ENCODE measurements at places on chromosomes 11 and 22.

DNA sequence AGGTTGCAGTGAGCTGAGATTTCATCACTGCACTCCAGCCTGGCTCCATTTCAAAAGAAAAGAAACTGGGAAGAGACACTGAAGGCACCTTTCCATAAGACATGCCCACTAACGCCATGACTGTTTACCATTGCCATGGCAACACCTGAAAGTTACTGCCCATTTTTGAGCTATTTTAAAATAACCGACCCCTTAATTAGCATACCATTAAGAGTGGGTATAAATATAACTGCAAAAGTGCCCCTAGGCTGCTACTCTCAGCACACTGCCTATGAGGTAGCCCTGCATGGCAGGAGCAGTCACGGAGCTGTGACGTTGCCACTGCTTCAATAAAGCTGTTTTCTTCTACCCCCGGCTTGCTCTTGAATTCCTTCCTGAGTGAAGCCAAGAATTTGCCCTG is 9.9 kb upstream of the RNASEH2C start:
- no peak for DNase-seq

DNA sequence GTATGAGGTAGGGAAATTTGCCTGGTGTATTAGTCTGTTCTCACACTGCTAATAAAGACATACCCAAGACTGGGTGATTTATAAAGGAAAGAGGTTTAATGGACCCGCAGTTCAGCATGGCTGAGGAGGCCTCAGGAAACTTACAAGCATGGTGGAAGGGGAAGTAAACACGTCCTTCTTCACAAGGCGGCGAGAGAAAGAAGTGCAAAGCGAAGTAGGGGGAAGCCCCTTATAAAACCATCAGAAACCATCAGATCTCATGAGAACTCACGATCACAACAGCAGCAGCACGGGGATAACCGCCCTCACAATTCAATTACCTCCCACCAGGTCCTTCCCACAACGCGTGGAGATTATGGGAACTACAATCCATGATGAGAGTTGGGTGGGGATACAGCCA is 12.0 kb upstream of the RFPL2 start:
- DNase-seq: no peak

GRCh38 chr11:71556018-71556417 is 7.8 kb downstream of the KRTAP5-9 start:
- no peak for DNase-seq

GRCh38 chr11:112778091-112778876 is 182.9 kb upstream of the NCAM1 start:
- DNase-seq: no peak

DNA sequence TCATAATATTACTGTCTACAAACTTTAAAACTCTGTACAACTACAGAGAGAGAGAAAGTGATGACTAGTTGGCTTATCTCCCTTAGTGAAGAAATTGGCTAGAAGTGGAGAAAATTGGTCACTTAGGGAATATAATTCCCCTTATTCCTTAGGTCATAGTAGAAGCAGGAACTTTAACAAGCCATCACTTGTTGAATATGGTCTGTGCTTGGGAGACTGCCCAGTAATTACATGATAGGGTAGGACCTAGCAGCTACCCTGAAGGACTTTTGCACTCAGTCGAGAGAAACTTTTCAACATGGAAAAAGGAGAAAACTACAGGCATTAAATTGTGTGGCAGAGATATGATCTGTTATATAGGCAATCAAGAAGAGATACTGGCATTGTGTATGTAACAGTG is 576.5 kb upstream of the CCDC90B start:
- DNase-seq: no peak

DNA sequence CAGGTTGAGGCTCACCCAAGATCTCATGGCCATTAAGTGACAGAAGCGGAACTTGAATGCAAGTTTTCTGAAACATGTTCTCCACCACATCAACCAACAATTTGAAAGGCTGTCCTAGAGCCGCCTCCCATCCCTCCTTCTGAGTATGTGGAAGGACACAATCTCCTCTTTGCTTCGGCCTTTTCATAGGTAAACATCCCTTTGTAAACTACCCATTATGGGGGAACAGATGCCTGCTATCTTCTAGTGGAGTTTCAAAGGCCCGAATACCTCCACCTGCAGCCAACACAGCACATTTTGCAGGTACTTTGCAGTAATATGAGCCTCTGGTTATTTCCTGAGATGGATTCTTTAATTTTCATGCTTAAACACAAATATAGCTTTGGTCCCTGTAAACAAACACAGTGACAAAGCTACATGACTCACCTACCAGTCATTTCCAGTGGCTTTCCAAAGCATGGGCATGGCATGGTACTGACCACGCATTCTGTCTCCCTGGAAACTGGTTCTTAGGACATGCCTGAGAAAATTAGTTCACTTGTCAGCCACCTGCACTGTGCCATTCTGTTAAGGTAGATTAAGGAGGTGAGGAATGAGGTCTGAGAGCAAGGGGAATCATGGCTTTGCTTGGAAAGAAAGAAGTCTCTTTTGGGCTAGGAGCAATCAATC is 60.2 kb downstream of the EHF start:
- no peak for DNase-seq

- no peak for DNase-seq
Measured at GRCh38 chr22:46455446-46455845, 82.0 kb downstream of the CELSR1 start.

DNA sequence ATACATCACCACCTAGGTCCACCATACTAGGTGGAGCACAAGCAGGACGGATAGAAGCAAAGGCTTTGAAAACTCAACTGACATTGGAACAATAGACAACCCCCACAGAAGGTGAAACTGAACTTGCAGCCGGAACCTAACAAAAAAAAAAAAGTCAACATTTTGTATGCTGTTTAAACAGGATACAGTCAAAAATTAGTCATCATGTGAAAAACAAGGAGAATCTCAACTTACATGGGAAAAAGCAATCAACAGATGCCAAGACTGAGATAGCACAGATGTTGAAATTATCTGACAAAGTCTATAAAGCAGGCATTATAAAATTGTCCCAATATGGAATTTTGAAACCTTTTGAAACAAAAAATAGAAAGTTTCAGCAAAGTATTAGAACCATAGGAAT is 123.8 kb downstream of the RAB38 start:
- no peak for DNase-seq

DNA sequence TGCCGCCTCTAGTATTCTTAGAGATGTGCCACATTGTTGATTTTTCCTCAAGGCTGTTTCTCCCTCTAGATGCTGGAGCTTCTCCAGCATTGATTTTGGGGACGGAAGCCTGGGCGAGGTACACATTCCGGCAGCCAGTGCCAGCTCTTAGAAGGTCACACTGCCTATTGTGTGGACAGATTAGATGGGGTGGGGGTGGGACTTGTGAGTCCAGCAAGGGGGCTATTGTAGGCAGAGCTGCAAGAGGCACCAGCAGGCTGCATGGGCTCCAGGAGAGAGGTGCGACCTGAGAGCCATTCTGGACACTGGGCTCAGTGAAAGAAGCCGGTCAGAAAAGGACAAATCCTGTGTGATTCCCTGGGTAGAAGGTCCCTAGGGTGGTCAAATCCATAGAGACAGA is 12.4 kb downstream of the C11orf21 start:
- DNase-seq: no peak
